IMR-90 (cell line): ENCODE measurements at places on chromosomes 2 and 18. TPM values are rescaled to one million over a fixed set of nuclear protein-coding genes. Genes with fewer than 3 reads are reported as not detected.

Gene CHRNA1
- total RNA-seq, result 0.56 and 0.90 TPM in 2 replicates

Gene DOK6
- total RNA-seq, result 2.7 and 3.9 TPM in 2 replicates

- no peak for DNase-seq
Observed at GRCh38 chr18:76602191-76602590, 107.1 kb upstream of the ZNF516 start.

GRCh38 chr2:196703695-196704094 is 64.2 kb downstream of the CCDC150 start:
- DNase-seq, result peak; percentile 52

- no peak for DNase-seq
Observed at GRCh38 chr2:26653207-26654060, 12.3 kb upstream of the CIB4 start.

- no peak for DNase-seq
Observed at GRCh38 chr2:61363580-61363979, 107.3 kb downstream of the USP34 start.

Gene GATA6
- 2.5 and 3.3 TPM in 2 replicates for total RNA-seq

GRCh38 chr2:69645031-69645431 is 1.5 kb upstream of the AAK1 start:
- DNase-seq, result no peak

Gene CIB4
- total RNA-seq, result not detected in 2 replicates

DNA sequence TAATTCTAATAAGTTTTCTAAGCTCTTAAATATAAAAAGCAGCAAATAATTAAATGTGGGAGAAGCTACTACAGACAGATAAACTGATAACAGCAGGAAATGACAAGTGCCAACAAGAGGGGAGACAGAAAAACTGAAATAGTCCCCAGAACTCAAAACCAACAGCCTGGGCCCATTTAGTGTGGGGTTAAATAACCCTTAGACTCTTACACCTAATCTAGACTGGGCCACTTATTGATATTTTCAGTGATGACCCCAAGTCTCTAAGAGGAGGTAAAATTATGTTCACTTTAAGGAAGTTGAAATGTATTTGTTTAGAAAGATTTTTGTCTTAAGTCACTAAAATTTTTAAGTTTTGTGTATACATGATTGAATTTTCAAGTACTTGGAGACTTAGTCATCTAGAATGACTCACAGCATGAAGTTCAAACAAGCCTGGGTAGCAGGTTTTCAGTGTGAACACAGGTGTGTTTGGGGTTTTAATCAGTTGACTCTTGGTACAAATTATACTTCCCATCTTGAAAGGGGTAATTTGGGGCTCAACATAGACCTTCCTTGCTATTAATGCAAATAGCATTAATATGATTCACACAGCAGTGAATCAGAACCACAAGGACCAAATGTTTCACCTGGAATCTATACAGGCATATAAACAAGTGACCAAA is 54.9 kb upstream of the MYO3B start:
- peak; percentile 80 for DNase-seq

Gene EMILIN1
- total RNA-seq, result 26.5 and 27.8 TPM in 2 replicates

DNA sequence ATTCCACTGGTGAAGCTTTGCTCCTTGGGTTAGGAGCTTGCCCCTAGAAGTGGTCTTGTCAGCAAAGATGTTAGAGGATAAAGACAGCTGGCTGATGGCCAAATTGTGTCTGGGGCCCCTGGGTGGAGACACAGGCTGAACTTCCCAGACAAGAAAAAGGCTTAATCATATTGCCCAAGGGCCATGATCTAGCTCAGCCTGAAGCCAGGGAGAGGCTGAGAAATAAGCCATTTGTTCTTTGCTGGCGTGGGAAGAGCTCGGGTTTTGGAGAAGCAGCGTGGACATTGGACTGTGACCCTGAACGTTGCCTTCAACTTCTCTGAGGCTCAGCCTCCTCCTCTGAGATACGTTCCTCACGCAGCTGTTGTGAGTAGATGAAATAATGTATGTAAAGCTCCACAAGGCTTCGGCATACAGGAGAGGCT is 153.0 kb downstream of the ZFP36L2 start:
- peak; percentile 36 for DNase-seq

DNA sequence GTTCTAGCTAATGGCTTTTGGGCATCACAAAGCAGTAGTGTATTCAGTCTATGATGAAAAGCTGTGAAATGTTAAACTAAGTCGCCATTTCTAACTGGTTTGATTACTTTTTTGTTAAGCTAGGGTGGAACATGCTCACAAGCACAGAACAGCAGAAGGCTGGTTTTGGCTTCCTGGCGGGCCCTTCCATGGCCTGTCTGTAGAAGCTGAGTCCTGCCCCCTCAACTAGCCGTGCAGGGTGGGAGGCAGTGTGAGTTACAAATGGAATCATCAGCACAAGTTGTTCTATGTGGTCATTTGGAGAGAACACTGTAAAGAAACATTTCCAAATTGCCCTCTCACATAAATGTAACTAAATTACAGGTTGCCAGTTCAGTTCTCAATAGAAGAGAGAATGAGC is 290.8 kb downstream of the ALPK2 start:
- no peak for DNase-seq

Gene KLHL14
- not detected in 2 replicates for total RNA-seq

GRCh38 chr2:12433626-12433990 is 283.1 kb upstream of the TRIB2 start:
- DNase-seq, result no peak

DNA sequence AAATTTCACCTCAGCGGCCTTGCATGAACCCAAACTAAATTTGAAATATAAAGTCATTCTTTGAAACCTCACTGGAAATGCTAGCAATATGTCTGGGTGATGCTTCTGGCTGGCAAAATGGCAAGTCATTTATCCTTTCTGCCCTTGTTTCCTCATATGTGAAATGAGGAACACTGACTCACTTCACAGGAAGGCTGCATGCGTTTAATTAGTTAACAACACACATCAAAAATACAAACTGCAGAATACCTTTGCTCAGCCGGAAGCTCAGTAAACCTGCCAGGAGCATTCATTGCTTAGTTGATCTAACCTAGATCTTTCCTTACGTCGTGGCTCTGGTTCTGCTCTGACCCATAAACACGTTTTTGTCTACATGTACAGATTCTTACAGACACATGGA is 214.2 kb upstream of the ACVR2A start:
- DNase-seq, result no peak

DNA sequence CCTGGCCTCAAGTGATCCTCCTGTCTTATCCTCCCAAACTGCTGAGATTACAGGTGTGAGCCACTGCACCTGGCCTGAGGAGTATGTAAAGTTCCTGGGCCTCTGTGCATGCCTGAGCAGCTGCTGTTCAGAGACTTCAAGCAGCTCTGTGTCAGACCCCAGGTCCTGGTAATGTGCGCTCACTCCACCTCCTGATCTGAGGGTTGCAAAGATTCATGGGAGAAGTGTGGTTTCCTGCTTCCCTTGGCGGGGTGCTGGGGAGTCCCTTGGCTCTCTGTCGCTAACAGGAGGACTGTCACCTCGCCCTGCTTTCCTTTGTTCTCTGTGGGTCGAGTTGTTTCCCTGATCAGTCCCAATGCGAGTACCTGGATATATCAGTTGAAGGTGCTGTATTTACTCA is 8.6 kb upstream of the IL36A start:
- DNase-seq, result no peak

Gene CELF4
- total RNA-seq, result not detected in 2 replicates

- no peak for DNase-seq
Observed at GRCh38 chr2:153388246-153388645, 90.3 kb downstream of the RPRM start.

DNA sequence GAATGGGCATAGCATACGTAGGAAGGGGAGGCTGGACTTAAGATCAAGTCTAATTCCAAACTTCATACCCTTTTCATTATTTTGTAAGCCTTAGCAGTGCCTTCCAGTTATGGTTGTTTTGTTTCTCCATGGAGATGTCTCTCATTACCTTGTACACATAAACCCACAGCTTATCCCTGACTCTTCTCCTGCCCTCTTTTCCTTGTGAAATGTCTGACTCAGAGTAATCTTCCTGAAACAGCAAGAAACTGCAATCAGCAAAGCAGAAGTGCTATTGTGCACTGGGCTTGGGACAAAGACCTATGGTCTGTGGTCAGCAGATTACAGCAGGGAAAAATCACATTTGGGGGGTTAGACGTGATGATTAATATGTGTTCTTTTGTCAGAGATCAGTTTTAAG is 176.7 kb downstream of the IKZF2 start:
- DNase-seq, result peak; percentile 85

Gene TTR
- total RNA-seq, result not detected in 2 replicates
